ENCODE measurements at places on chromosomes 7 and 10.

DNA sequence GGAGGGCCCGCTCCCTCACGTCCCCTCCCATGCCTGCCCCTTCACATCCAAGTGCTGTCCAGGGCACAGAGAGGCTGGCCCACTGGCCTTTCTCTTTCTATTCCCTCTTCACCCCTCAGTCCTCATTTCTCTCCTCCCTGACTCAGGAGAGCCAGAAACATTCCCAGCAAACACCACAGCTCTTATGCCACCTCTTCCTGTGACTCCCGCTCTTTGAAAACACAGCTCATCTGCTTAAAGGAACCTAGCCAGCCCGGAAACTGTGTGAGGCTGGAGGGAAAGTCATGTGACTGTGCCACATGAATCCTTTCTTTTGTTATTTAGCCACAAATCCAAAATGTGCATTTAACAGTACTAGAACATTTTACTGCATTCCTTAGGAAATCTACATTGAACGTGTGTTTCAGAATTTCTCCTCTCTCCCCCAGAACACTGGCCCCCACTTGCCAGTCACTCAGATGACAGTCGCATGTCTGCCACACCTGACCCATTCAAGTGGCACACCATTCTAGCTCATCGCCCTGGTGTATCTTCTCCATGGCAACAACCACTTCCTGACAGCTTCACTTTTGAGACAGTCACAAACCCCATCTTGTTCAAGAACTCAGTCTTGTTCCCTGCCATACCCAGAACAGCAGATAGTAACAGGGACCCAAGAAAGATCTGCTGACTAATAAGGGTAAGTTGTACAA, 42.8 kb downstream of the GRB10 start:
- DNase-seq: no peak

DNA sequence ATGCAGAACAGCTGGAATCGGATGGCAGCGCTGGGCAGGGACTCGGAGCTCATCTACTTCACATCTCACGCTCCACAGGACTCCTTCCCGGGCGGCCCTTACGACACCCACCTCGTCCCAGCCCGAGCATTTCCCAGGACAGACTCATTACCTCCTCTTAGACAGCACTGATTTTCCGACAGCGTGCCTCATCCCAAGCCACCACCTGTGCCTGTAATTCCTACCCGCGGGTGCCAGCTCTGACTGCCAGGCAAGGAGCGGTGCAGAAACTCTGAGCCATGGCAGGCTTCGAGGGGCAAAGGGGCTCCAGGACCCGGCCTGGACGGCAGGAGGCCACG, 25.6 kb downstream of the GPER1 start:
- no peak for DNase-seq

DNA sequence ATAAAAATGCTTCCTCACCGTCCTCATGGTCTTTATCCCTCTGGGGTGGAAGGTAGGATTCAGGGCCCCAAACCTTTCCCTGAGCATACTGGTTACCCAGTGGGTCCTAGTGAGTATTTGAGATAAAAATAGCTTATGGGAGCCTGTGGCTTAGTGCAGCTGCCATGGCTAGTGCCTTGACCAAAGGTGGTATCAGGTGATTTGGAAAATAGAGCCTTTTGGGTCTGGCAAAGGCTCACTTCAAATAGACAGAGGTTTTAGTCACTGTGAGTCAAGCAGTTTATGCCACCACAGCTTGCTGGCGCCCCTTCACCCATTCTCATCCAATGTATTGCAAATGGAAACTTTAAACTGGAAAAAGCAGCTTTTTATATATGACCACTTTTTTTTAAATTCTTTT, 30.4 kb downstream of the PLAU start:
- DNase-seq: no peak

DNA sequence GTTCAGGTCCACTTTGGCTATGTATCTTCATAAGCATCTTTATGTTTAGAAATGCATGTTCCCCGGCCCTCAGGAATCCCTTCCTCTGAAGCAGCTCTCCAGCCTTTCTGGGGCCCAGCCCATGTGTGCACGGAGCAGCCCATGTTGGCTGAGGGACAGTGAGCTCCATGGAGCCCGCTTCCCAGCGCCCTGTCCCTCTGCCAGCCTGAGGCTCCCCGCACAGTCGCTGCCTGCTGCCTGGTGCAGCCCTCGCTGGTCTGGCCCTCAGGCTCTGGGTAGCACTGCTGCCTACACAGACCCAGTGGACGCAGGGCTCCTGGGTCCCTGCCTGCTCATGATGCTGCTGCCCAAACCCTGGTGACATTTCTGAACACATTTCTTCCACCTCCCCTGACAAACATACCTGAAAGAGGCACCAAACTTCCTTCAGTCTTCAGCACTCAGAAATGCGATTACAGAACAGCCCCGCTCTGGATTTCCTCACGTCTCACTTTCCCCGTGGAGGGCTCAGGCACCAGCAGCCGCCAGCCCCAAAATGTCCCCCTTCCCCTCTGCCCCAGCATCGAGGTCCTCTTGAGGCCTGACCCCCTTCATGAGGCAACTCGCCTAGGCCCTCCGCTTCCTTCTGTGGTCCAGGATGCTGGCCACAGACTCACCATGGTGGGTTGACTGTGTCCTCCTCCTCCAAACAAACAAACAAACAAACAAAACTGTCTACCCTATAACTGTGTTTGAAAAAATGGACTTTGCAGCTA, 5.0 kb upstream of the TCERG1L start:
- DNase-seq: no peak

GRCh38 chr7:19295376-19295775, 150.2 kb upstream of the FERD3L start:
- no peak for DNase-seq

DNA sequence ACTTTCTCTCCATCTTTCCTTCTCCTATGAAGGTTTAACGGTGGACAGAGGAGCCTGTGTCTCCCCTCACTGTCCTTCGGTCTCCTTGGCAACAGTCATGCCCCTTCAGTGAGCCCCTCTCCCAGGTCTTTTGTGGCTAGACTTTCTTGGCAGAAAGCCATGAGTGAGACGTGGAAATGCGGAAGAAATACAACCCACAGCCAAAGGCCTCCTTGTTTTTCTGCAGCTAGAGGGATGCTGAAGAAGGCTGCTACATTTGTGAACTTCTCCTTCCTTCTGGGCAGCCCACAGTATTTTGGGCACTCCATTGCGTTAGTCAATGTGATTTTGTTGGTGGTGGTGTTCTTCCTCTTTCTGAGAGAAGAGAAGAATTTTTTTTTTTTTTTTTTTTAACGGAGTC, 333.7 kb upstream of the PODXL start:
- DNase-seq: no peak

- no peak for DNase-seq
These were observed 141.9 kb downstream of the MAD1L1 start for GRCh38 chr7:2090526-2091520.

DNA sequence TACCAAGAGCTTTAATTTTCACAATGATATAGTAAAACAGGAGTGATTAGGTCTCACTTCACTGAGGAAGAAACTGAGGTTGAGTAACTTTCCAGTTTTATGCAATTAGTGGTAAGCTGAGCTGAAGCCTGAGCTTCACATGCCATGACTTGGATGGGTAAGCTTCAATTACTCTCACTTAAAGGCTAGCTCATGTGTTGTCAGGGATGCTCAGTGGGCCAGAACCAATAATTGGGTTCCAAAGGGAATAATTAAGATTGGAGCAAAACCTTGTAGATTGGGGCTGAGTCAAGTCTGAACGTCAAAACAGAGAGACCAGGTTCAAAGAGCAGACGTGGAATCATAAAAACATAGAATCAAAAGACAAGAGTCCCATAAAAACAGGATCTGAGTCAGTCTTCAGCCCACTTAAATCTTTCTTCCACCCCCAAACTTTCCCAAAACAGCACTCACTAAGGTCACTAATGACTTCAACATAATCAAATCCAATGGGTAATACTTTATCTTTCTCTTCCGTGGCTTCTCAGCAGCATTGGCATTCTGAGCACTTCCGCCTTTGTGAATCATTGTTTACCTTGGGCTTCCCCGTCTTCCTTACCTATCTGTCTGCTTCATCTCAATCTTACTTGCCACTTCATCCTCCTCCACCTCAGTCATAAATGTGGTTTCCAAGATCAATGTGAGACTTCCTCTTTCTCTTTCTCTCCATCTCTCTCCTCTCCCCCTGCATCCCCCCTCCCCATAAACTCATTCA, 23.0 kb upstream of the EGFR start:
- no peak for DNase-seq

DNA sequence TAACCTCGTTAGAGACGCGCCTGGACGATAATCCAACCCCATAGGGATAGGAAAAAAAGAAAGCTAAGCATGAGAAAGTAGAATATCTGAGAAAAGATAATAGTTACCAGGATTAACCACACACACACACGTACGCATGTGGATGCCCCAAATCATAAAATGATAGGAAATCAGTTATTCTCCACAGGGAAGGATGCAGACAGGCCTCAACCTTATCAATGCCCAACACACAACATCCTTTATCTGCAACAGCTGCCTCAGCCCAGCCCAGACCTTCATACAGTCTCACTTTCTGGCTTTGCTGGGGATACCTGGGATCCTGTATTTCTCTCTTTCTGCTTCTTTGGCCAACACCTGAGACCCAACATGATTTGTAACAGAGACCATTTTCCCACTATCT, 123.0 kb downstream of the NOC3L start:
- DNase-seq: no peak

Data from left renal pelvis (tissue), 4 donors.